Stimulated activated CD8-positive, alpha-beta memory T cell treated with anti-CD3 and anti-CD28 coated beads, Interleukin-15, amount 100 ng/mL, for 4 hours (primary cell): ENCODE measurements at places on chromosomes 1 and 21.

GRCh38 chr1:187063271-187063670, 234.5 kb downstream of the PLA2G4A start:
- no peak for DNase-seq

DNA sequence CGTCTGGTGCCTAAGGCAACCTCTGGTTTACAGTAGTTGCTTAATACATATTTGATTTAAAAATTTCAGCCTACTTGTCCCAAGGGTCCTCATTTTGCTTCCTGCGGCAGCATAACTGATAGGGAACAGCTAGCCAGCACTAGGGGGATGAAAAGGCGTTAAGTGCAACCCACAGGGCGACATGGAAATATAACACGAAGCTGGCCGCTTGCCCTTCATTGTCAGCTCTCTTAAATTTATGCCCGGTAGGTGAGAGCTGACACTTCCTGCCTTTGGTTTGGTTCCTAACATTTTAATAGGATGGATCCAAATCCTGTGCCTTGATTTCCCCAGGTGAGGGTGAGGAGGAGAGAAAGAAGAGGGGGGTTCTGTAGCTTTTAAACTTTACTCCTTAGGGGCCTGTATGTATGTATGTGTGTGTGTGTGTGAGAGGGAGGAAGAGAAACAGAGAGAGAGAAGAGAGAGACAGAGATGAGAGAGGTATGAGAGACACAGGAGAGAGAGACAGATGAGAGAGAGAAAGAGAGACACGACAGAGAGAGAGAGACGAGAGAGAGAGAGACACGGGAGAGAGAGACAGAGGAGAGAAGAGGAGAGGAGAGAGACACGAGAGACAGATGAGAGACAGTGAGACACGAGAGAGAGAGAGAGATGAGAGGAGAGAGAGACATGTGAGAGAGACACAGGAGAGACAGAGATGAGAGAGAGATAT, 938 bp upstream of the ACTN2 start:
- DNase-seq = no peak

- DNase-seq = no peak
Measured at GRCh38 chr1:65165269-65165993, 17.4 kb downstream of the AK4 start.

DNA sequence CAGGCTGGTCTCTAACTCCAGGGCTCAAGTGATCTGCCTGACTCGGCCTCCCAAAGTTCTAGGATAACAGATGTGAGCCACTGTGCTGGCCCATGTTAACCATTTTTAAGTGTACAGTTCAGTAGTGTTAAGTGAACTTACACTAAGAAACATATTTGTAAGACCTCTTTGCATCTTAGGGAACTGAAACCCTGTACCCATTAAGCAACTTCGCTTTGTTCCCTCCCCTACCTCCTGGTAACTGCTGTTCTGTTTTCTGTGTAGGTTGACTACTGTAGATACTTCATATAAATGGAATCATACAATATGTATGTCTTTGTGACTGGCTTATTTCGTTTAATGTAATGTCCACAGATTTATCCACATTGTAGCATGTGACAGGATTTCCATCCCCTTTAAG, 11.0 kb downstream of the NUDC start:
- no peak for DNase-seq

- DNase-seq = no peak
Measured at GRCh38 chr1:100463791-100464424, 74.0 kb upstream of the GPR88 start.

- DNase-seq = no peak
Measured at GRCh38 chr1:111699268-111699667, 39.9 kb downstream of the INKA2 start.

DNA sequence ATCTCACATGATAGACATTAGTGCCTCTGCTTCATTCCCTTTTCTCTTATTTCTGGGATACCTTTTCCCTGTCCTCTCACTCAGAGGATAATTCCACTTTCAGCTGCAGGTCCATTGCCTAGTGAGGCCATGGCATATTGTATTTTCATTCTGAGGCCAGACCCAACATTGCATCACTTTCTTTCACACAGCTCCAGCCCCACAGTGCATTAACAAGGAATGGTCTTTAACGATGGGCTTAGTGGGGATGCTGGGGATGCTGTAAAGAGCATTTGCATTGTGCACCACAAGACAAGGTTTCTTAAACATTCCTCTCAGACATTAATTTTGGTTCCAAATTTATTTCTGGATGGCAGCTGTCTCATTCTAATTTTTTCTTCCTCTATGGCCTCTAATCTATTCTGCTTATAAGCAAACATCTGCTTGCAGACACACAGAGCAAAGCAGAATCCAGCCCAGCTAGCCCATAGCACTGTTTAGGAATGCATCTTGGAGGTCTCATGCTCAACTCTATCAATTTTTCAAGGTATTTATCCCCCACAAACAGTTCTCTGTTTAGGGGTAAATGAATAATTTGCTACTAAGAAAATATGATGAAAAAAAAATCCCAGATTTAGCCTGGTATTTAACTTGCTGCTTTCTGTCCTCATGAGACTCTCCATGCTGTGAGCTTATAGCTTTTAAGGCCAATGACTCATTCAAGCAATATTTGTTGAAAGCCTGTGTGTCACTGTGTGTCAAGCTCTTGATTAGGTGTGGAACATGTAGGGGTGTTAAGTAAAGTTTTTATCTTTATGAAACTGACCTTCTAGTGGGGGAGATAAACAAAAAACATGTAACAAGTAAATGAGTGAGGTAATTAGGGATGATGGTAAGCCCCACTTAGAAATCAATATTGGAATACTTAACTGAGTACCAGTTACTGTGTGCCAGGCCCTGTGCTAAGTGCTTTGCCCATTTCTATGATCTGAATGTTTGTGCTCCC, 44.5 kb upstream of the CCDC190 start:
- DNase-seq = no peak

- DNase-seq = no peak
Measured at GRCh38 chr1:115307661-115308060, 30.4 kb downstream of the NGF start.

- no peak for DNase-seq
Measured at GRCh38 chr1:208724079-208724478, 479.9 kb upstream of the PLXNA2 start.

GRCh38 chr21:28337315-28337714, 655.4 kb downstream of the LTN1 start:
- no peak for DNase-seq

DNA sequence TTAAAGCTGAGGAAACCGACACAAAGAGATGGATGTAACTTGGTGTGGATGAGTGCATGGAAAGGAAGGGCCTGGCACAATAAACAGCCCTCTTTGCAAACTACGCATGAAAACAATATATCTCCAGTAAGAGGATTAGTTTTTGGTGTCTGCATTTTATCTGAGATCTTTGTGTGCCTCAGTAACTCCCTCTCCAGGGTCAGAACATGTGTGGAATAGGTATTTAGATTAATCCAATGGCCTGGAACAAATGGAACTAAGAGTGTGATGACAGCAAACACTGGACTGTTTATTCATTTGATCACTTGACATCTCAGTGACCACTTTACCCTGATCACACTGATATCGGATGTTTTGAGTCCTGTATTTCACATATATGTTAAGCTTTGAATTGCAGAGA, 45.3 kb downstream of the AKNAD1 start:
- no peak for DNase-seq

- DNase-seq = no peak
Measured at GRCh38 chr1:152752225-152752624, 5.6 kb upstream of the KPRP start.

- no peak for DNase-seq
Measured at GRCh38 chr1:25619101-25619890, 2.7 kb downstream of the MAN1C1 start.

DNA sequence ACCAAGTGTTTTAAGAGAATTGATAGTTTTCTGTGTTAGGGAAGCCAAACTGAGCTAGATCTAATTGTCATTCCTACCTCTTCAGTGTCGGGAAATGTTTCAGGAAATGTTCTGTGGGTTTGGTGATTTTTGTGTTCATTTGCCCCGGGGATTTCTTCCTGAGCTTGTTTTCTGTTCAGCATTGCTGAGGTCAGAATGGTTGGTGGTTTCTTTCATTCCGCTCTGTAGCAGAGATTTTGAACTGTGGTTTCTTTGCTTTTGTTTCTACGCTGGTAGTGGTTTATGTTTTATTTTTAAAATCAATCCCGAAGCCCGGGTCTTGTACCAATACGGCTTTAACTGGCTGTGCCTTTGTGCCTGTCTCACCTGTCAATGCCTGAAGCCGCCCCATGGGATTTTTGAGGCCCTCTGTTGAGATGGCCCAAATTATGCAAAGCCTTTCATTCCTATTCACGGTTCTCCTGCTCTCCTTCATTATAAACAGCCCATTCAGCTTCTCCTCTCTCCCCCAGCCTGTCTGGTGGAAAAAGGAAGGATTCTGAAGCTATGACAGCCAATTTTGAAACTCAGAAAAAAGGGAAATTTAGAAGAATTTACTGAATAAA, 417.2 kb upstream of the KAZN start:
- DNase-seq = no peak

- DNase-seq = no peak
Measured at GRCh38 chr1:200205216-200205995, 177.9 kb downstream of the NR5A2 start.

GRCh38 chr1:19452221-19452663, 33.1 kb downstream of the CAPZB start:
- no peak for DNase-seq

GRCh38 chr1:202681736-202682420, 28.4 kb downstream of the SYT2 start:
- no peak for DNase-seq

DNA sequence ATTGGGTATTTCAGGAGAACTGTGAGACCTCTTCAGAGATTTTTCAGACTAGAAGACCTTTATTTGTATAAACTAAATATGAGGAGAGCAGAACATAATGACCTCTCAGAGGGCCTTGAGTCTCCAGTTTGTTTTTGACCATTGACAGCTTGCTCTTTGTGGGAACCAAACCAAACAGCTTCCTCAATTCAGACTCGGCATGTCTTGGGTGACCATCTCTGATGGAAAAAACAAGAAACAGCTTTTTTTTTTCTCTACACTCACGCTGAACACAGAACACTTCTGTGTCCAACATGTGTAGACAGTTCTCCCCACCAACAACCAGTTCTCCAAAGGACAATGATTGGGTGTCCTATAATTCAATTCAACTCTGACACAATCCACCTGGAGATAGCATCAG, 11.5 kb downstream of the ATP1A4 start:
- no peak for DNase-seq

DNA sequence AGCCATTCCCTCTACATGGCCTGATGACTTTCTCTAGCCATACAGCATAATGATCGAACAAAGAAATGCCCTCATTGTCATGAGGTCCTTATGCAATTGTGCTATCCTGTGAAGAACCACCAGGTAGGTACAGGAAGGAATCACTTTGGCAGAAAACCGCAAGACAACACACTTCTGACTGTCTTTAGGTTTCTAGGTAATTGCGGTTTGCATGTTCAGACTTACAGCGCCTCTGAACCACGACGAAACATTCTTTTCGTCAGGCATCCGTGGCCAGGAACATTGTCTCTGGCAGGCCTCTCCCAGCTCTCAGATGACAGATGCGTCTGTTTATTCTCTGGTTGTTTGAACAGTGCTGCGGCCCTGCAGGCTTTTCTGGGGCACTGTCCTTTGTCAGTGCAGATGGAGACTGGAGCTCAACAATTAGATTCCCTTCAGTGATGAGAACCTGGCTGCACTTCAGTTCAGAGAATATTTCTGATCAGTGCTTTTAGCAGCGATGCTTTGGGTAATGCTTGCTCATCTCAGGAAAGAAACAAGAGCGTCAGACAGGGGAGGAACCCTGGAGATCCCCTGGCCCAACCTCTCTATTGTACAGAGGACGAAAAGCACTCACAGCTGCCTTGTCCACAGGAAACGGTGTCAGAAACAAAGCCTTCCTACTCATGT, 63.4 kb downstream of the B3GALT5 start:
- DNase-seq = no peak

DNA sequence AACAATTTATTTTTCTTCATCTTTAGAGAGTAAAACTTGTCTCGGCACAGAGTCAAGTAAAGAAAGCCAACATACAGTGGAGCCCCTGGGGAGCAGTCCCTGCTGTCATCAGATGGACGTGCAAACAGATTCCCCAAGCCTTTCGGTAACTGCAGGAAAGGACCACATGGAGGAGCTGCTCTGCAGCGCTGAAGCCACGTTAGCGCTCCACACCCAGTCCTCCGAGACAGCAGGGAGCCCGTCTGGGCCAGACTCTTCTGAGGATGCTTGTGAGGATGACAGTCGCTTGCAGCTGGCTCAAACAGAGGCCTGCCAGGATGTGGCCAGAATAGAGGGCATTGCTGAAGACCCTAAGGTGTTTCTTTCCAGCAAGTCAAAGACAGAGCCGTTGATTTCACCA, 77.1 kb upstream of the SCCPDH start:
- DNase-seq = no peak

GRCh38 chr21:36504067-36505058, 24.4 kb upstream of the CLDN14 start:
- DNase-seq = no peak

DNA sequence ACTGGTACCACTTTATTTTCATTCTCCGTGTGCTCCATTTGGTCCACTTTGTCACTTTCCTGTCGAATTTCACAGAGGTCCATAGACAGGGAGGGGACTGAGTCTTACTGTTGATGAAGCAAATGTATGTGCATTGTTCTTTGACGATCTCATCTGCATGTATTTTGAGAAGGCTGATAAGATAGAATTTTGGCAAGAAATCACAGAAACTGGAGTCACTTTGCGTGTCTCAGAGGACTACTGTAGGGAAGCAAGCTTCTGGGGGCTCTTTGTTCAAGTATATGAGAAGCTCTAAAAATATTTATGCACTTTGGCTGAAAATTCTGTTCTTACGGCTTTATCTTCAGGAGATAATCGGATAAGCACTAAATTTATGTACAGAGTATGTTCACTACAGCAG, 78.1 kb downstream of the PCBP3 start:
- DNase-seq = no peak

DNA sequence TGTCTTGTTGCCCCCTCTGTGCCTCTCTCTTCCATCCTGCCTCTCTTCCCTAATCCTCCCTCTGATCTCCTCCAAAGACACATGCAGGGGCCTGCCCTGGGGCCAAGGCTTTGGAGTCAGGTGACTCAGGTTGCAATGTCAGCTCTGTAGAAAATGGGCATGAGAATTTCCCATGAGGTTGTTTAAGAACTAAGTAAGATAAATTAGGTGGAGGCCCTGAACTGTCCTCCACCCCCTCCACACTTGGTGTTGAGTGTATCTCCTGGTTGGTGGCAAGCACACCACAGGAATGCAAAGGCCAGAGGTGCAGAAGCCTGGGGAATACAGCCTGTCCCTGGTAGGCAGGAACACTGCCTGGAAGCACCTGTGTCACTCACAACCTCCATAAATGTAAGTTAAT, 63.9 kb upstream of the GRIK3 start:
- DNase-seq = no peak

GRCh38 chr1:68051475-68051874, 1.0 kb upstream of the DIRAS3 start:
- DNase-seq = no peak

DNA sequence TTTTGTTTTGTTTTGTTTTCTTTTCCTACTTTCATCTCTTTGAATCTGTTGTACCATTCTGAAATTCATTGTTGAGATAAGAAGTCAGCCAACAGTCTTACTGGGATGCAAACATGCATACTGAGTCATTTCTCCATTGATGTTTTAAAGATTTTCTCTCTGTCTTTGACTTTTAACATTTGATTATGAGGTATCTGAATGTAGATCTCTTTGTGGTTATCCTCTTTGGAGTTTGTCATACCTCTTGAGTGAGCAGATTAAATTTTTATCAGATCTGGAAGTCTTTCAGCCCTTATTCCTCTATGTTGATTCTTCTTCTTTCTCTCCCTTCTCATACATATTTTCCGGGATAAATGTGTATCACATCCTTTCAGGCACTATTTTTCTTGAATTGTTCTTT, 406.9 kb upstream of the NCAM2 start:
- no peak for DNase-seq
